ENCODE measurements at places on chromosomes 4 and X. TPM values are rescaled to one million over a fixed set of nuclear protein-coding genes. Genes with fewer than 3 reads are reported as not detected.

ZNF732 gene
- total RNA-seq, result 0.32 TPM

SLC49A3 gene
- 1.4 TPM for total RNA-seq

SLC10A4 gene
- not detected for total RNA-seq

CT83 gene
- not detected for total RNA-seq

RPS6KA6 gene
- total RNA-seq, result 5.7 TPM

LRAT gene
- total RNA-seq, result not detected

GDPD2 gene
- not detected for total RNA-seq

CT55 gene
- total RNA-seq, result not detected

GLUD2 gene
- 0.92 TPM for total RNA-seq

CTAG2 gene
- total RNA-seq, result 0.65 TPM

MAGEB1 gene
- total RNA-seq, result not detected

NUP62CL gene
- not detected for total RNA-seq

CNGA1 gene
- total RNA-seq, result 0.42 TPM

HHIP gene
- 0.59 TPM for total RNA-seq

EXOSC9 gene
- total RNA-seq, result 23.7 TPM

ZNF630 gene
- 0.97 TPM for total RNA-seq

PLAC1 gene
- 1.2 TPM for total RNA-seq

GAGE1 gene
- total RNA-seq, result not detected

PCDH7 gene
- total RNA-seq, result 64.1 TPM

PHF8 gene
- 29.2 TPM for total RNA-seq

AMBN gene
- not detected for total RNA-seq
